ENCODE measurements at places on chromosomes 7 and 10.

DNA sequence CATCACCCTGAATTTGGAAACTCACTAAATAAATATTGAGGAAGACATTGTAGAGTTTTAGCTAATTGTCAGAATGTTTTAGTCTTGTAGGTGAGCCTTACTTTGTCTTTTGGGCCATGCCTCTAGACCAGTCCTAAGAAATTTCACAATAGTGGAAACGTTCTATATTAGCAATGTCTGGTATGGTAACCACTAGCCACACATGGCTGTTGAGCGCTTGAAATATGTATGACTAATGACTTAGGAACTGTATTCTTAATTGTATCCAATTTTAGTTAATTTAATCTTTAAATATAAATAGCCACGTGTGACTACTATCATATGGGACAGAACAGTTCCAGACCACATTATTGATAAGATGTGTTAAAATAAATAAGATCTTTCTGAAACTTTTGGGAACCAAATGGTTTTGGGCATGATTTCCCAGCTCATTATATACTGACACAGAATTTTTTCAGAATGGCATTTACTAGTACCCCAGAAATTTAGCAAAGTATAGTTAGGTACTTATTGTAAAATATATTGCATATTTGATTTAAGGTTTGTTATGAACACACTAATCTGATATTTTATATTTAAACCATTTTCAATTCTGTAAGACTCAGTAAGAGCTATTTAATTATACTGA, 95.0 kb downstream of the VPS50 start:
- DNase-seq: peak; percentile 63

DNA sequence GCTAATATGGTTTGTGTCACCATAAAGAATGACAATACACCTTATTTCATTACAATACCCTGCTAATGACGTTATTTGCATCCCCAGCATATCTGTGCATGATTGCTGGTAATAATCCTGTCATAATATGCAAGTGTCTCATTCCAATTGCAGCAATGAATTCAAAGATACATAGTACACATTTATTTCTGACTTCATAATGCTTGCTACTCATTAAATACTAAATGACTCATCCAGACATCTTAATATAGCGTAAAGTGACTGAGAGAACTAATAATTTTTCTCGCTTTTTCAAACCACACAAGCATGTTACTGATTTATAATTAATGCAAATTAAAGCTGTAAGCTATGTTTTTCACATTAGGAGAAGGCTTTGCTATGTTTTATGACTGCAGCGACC, 234.7 kb upstream of the MDFIC start:
- DNase-seq: no peak

GRCh38 chr7:84041649-84042048, 152.9 kb downstream of the SEMA3A start:
- DNase-seq: no peak

DNA sequence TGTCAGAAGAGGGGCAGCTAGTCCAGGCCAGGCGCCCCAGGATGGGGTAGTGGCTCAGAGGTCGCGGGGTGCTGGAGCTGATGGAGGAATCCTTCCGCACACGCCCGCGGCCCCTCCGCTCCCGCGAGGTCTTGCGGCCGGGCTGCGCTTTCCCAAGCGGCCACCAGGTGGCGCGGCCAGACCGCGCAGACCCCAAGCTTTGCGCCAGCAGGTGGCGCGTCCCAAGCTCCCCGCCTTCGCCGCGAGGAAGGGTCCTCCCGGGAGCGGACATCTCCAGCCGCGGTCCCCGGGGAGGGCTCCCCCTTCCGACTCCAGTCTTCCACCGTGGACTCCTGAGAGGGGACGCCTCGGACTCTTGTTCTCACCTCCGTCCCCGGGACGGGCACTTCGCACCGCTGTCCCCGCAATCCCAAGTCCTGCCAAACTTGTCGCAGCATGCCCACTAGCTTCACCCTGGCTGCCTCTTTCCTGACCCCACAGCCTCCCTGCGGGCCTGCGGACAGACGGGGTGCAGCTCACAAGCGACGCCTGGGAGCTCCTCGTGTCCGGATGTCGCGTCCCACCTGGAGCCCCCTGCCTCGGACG, 19.4 kb downstream of the KCNK18 start:
- DNase-seq: peak; percentile 75

DNA sequence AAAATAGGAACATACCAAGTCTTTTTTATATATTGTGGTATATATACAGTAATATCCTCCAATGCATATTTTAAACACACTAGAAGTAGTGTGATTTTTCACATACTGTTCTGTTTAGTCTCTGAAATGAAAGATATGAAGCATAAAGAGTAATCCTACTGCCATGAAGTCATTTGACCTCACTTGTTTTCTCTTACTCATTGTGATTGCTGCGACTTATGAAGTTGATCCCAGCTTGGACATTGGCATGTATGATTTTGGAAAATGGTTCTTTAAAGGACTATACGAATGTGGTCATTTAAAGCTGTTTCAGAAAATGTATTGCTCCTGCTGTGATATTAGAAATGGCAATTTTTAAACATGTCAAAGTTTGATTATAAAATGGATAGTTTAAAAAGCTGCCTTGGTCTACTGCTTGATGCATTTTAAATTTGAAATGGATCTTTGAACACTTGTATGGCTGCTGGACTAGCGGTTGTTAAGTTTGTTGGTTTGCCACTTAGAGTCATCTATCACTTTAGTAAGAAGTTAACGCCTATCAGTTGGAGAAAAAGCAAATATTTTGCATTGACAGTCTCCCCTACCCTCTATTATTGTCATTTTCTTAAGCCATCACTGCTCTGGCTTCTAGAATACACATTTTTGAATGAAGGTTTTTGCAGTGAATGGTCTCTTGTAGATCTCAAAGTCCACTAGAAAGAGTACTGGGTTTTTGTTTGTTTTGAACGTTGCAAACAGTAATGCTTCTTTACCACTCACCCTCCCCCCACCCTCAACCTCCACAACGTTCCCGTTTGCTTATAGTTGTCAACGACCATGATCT, 881 bp upstream of the PCGF5 start:
- no peak for DNase-seq

DNA sequence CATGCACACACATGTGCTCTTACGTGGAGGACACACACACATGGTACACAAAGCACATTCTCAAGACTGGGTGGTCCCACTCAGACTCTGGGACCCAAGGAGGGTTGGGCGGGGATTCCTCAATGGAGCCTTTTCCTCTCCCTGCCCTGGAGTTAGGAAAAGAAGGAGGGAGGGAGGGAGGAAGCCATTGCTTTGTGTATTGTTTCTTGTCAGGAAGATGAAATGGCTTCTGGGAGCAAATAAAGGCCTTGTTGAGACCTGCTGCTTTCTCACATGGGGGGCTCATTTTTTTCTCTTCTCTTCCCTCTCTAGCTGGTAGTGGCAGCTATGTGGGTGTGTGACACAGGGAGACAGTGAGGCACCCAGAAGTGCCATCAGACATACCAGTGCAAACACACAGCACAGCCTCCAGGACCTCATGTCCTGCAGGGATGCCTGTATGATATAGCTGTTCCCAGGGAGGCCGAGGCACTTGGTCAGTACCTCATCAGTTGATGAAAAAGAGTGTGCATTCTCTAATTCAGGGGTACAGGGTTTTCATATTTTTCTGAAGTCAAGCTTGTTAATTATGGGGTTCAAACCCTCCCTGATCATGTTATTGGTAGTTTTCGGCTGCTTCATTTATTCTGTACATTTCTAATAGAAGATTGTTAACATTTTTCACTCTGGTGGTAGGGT, 5.7 kb downstream of the AQP1 start:
- no peak for DNase-seq

DNA sequence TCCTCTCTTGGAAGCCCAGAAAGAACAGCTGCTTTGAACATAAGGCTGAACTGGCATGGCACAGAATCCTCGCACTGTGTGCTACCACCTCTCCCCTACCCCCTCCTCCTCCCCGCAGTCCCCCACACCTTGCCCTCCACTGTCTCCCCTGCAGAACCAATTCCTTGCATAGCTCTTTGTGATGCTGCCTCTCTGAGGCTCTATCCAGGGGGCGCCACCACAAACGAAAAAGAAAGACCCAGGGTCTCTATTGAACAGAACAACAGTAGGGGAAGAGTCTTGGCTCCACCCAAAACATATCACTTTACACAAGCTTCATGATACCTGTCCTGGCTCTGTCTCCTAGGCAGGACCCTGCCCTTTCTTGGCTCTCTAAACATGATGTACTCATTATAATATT, 26.2 kb upstream of the EBLN1 start:
- no peak for DNase-seq

GRCh38 chr10:93461807-93462178, 20.3 kb downstream of the MYOF start:
- peak; percentile 96 for DNase-seq

DNA sequence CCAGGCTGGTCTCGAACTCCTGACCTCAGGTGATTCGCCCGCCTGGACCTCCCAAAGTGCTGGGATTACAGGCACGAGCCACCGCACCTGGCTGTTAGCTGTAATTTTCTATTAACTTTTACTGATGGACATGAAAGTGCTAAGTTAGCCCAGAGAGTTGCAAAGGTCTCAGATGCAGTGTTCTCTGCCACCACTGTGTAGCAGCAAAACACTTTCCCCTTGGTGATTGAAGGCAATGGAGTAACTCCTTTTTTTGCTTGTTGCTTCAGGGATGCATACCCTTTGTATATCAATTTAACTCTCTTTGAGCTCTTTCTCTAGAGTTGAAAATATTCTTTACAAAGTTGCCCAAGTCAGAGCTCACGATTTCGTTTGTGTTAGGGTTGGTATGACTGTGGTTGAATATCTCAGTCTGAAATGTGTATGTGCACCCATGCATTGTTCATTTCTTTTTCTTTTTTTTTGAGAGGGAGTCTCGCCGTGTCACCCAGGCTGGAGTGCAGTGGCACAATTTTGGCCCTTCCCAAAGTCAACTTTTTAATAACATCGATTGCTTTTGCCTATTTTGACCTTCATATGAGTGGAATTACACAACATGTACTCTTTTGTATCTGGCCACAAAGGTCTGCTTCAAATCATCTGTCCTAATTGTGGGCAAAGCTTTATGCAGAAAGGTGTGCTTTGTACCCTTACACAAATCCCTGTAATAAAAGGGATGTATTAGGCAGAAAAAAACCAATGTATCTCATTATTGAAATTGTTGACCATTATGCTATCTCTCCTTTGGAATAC, 52.6 kb downstream of the GTF2I start:
- peak; percentile 6 for DNase-seq

DNA sequence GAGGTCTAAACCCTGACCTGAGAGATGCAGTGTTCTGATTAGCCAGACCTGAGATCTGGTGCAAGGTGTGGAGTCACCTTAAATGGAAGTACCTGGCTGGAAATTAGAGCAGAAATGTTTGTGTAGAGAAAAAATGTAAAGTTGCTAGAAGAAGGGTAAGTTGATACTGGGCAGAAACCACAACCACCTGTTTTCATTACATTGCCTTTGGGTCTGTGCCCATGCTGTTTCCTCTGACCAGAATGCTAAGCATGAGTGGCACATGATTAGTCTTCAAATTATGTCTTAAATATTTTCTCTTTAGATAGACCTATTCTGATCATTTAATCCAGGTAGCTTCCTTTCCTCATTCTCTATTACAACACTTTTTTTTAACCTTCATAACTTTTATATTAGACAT, 69.0 kb downstream of the CASD1 start:
- peak; percentile 51 for DNase-seq

- DNase-seq: no peak
These were observed 50.0 kb downstream of the PRPF18 start for GRCh38 chr10:13636776-13637175.

- no peak for DNase-seq
These were observed 11.5 kb upstream of the YAE1 start for GRCh38 chr7:39554583-39555165.

- no peak for DNase-seq
These were observed 133.8 kb upstream of the KCNMA1 start for GRCh38 chr10:77771450-77771849.

DNA sequence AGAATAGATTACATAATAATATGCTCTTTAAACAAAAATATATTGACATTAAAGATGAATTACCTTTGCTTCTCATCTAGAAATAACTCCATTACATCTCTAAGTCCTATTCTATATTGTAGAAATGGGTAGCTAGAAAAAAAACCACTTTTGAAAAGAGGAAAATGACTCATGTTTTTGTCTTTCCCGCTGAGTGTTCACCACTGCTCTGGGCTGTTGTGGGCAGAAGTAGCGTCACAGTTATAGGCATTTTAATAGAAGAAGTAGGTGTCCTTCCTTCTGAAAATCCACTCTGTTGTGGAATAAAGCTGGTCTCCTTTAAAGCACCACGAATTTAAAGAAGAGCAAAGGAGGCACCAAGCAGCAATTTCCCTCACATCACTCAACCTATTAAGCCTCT, 117.6 kb upstream of the NFE2L3 start:
- no peak for DNase-seq

- DNase-seq: no peak
These were observed 18.9 kb downstream of the JMJD1C start for GRCh38 chr10:63446716-63447440.

Measured in kidney tubule cell (primary cell).